Stimulated activated CD4-positive, alpha-beta T cell treated with anti-CD3 and anti-CD28 coated beads, Interleukin-1b, Interleukin-23, amount 100 ng/mL, for 4 hours (primary cell): ENCODE measurements at places on chromosomes 12 and 14.

DNA sequence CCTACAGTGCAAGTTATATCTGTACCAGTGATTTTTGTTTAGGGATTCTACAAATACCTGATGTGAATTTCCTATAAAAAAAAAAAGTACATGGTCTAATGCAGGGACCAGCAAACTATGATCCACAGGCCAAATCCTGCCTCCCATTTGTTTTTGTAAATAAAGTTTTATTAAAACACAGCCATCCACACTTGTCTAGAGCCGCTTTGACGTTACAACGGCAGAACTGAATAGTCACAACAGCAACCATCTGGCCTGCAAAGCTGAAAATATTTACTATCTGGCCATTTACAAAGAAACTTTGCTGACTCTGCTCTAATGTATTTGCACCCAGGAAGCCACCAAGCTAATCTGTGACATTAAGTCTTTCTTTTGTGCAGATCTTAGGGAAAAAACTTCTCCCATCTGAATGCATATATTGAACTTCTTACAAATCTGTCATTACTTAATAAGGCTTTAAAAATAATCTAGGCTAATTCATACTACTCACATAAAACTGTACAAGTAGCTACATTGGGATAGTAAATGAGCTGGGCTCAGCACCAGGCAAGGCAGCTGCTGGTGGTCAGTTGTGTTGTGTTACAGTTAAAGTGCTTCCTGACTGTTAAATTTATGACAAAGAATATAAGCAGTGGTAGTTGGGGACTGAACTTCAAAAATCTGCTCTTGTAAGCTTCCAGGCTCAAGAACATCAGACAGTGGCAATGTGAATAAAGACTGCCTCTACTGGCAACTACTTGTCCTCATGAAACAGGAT, 303.3 kb downstream of the MED13L start:
- no peak for DNase-seq

GRCh38 chr12:45833401-45833800, 103.9 kb downstream of the ARID2 start:
- DNase-seq = no peak

DNA sequence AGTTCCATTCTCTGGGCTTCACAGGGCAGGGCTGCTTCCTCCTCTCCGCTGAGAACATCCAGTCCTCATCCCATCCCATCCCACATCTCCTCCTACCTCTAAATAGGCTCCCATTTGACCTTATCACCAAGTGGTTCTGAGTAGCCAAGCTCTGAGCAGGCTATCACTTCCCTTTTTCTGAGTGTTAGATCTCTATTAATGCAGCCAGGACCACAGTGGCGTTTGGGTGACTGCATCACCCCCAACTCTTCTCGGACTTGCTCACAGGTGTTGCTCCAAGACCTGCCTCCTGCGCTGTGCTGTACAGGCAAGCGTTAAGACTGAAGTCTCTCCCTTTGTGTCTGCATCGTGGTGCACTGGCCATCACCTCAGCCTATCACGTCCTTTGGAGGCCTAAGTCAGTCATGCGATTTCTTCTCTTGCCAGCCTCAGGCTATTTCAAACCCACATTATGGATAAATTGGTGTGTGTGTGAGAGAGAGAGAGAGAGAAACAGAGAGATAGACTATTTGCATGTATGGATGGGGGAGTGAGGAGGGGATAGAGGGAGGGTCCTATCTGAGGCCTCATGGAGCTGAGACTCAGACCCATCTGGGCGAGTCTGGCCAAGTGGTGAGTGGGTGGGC, 12.4 kb upstream of the HHIPL1 start:
- DNase-seq = no peak

DNA sequence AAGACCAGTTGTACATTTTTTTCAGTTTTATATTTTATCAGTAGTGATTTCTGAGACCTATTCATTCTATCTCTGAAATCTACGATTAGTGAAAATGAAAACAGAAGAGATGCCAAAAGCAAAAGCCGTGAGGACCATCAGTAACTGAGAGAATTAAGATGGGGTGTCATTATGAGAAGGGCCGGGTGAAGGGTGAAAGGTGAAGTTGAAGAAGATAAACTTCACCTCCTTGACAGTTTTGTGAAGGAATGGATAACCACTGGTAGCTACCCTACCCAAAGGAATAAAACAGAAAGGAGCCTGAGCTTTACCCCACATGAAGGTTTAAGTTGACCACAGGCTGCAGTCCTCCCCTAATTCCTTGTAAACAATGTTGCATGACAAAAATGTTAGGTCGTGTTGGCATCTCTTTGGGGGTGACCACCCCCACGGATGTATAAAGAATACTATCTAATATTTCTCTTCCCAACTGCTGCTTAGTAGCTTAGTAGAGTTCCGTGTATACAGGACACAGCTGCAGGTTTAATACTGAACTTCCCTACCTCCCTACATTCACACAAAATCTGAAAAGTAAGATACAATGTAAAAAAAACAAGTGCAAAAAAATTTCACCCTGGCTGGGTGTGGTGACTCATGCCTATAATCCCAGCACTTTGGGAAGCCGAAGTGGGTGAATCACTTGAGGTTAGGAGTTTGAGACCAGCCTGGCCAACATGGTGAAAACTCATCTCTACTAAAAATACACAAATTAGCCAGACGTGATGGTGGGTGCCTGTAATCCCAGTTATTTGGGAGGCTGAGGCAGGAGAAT, 23.9 kb downstream of the GPR19 start:
- no peak for DNase-seq

- no peak for DNase-seq
Observed at GRCh38 chr14:20935303-20935984, 19.8 kb upstream of the RNASE2 start.
